DND-41 (cell line): ENCODE measurements at places on chromosomes 1 and 21.

DNA sequence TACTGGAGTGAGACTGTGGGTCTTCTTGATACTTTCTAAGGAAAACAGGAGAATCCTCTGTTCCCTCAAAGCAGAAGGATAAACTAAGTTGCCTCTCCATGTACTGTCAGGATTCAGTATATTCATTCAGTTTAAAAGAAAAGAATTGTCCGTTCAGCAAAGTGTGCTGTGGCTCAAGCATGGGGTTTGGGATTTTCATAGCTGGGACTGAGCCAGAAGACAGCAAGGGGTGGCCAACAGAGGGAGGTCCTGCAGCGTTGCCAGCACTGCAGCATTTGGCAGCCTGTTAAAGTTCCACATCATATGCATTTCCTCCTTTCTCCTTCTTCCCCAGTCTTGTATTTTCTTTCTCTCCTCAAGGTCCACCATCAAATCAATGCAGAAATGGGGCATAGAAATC lies 75.1 kb downstream of the DTL start:
- H3K4me1 ChIP-seq = peaks cover 16% of the 10 kb centered on the region
- peaks cover 84% of the 10 kb centered on the region for H3K36me3 ChIP-seq
- DNase-seq = no peak
- H3K27ac ChIP-seq = no peak overlapping the region
- no peak overlapping the region for H3K4me3 ChIP-seq

GRCh38 chr1:156887317-156887716 lies 6.2 kb upstream of the PEAR1 start:
- H3K27me3 ChIP-seq = peaks cover 21% of the 10 kb centered on the region
- H3K4me1 ChIP-seq = peaks cover 3% of the 10 kb centered on the region; the same call in 1 of the 2 replicates

GRCh38 chr1:31373897-31374486 lies 1.1 kb upstream of the FABP3 start:
- DNase-seq = no peak
- peaks cover 18% of the 10 kb centered on the region for H3K4me1 ChIP-seq
- H3K27me3 ChIP-seq = no peaks in the 10 kb centered on the region
- H3K4me3 ChIP-seq = peak overlapping the region; percentile 55

DNA sequence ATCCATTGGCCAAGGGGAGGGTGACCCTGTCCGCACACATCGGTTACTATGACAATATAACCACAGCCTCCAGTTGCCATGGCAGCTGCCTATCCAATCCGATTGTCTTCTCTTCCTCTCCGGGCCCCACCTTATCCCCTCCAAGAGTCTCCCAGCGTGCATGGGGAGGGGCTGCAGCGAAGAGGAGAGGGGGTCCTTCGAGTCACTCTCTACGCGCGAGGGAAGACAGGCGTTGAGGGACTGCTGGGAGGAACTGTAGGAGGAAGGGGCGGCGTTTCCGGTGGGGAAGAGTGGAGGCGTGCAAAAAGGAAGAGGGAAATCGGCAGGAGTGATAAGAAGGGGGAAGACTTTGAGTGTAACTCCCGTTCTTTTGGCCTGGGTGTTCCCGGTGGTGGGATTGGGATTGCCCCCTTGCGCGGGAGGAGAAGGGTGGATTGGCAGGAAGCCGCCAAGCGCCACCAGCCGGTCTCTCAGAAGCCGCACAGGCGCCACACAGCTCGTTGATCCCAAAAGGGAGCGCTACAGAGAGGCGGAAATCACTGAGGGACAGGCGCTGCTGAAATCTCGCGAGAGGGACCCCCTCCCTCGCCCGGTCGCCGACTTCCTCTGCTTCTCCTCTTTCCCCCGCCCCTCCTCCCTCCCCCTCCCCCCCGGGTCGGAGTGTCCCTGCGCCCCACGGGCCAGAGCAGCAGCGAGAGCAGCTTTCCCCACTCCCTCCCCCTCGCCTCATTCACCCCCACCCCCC lies 384 bp upstream of the SMG7 start:
- peak overlapping the region; percentile 62 for H3K4me3 ChIP-seq
- H3K36me3 ChIP-seq = peaks cover 10% of the 10 kb centered on the region
- H3K4me1 ChIP-seq = peaks cover 57% of the 10 kb centered on the region
- H3K27ac ChIP-seq = peak overlapping the region; percentile 99
- DNase-seq = peak; percentile 98
- H3K27me3 ChIP-seq = no peaks in the 10 kb centered on the region

- peak; percentile 80 for DNase-seq
- H3K27ac ChIP-seq = peak overlapping the region; percentile 71
Observed at GRCh38 chr1:92882819-92883218, 51.0 kb downstream of the RPL5 start.

- no peak overlapping the region for H3K4me3 ChIP-seq
- DNase-seq = no peak
- H3K36me3 ChIP-seq = no peaks in the 10 kb centered on the region
- no peak overlapping the region for H3K27ac ChIP-seq
- H3K4me1 ChIP-seq = peaks cover 29% of the 10 kb centered on the region
Observed at GRCh38 chr1:108557296-108557695, 2.6 kb upstream of the EEIG2 start.

GRCh38 chr1:90973897-90974798 lies 47.7 kb downstream of the ZNF644 start:
- no peak overlapping the region for H3K27ac ChIP-seq
- H3K36me3 ChIP-seq = peaks cover 51% of the 10 kb centered on the region
- H3K4me1 ChIP-seq = no peaks in the 10 kb centered on the region

DNA sequence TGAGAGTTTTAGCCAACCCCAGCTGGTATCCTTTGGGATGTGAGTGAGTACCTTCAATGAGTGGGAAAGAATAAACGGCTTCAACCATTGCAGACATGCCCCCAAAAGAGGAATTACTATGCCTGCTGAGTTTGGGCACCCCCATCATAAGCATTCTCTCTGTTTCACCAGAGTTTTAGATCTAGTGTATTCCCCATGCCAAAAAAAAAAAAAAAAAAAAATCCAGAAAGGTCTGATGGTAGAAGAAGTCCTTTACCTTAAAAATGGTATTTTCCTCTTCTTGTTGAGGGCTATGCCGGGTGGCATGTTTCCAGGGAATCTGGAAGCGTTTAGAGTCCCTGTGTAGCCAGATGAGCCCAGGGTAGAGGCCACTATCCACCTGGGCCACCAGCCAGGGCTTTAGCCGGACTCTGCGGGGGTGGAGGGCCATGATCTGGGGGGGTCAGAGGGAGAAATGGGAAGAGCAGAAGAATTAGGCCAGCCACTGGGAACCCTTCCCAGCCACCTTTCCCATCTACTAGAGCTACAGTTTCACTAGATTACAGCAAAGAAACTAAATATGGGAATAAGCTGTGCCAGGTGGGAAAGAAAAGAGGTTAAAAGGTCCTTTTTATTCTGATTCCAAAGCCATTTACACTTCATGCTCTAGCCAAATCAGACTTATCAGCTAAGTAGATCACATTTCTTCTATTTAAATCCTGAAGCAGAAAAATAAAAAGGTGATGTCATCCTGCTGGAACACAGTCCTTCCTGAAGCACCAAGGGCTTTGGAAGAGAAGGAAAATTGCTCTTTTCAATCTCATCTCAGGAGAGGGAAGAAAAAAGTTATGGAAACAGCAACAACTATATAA lies 4.7 kb downstream of the IRF6 start:
- H3K4me3 ChIP-seq = no peak overlapping the region
- no peak overlapping the region for H3K27ac ChIP-seq
- H3K36me3 ChIP-seq = no peaks in the 10 kb centered on the region
- H3K27me3 ChIP-seq = peaks cover 4% of the 10 kb centered on the region
- H3K4me1 ChIP-seq = no peaks in the 10 kb centered on the region

DNA sequence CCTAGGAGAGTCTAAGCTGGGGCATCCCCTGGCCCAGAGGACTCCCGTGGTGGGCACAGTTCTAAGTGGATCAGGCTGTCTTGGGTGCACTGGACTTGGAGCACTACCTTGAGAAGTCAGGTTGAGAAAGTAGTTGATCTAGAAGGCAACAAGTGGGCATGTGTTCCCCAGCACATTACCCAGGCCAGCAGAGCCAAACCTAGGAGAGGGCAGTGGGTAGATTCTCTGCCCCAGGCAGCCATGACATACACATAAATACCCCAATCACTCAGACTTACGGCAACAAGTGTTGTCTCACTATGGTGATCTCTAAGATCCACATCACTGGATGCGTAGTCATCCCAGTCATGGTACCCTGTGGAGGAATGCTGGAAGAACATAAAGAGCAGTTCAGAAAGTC lies 1.6 kb upstream of the PMF1 start:
- H3K4me3 ChIP-seq = no peak overlapping the region
- no peak overlapping the region for H3K27ac ChIP-seq
- H3K27me3 ChIP-seq = no peaks in the 10 kb centered on the region
- DNase-seq = no peak

DNA sequence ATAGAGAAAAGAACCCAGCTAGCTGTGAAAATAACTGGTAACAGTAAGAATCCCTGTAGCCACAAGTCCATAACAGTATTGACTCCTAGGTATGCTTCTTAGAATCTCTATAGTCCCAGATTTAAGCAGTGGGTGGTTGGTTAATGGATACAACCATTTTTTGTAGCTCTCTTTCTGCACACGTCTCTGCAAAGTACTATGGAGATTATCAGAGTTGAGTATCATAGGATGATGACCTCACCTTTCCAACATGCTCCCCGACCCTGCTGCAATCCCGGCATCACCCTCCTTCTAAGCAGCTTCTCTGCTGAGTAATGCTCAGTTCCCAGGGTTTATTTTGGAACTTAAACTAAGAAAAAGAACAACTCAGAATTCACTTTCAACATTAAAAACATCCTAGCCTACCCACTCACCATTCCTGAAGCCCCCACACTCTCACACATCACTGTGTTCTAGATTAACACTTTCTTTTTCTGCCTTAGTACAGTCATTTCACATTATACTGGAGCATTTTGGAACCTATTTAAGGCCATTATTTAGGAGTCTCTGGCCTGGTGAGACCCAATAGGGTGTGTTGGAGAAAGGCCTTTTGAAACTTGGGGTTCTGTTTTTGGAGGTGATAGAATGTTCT lies 2.7 kb downstream of the MLLT11 start:
- H3K4me3 ChIP-seq = peak overlapping the region; percentile 45
- peak overlapping the region; percentile 47 for H3K27ac ChIP-seq
- H3K4me1 ChIP-seq = peaks cover 74% of the 10 kb centered on the region
- H3K36me3 ChIP-seq = peaks cover 37% of the 10 kb centered on the region
- no peaks in the 10 kb centered on the region for H3K27me3 ChIP-seq

- peak overlapping the region; percentile 50 for H3K27ac ChIP-seq
- H3K27me3 ChIP-seq = no peaks in the 10 kb centered on the region
- peaks cover 13% of the 10 kb centered on the region for H3K36me3 ChIP-seq
Observed at GRCh38 chr1:6612641-6613360, 730 bp upstream of the PHF13 start.

DNA sequence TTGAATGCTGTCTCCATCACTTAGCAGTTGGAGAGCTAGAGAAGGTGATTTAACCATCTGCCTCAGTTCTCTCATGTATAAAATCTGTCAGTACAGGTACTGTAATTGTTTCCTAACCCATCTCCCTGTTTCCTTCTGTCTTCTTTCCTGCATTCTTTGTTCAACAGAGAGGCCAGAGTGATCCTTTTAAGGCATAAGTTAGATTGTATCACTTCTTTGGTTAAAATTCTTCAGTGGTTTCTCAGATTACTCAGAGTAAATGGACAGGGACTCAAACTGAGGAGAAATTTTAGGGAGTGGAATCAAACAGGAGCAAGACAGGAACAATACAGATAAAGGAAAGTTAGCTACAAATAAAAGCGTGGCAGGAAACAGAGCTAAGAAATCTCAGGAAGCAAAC lies 45.2 kb upstream of the SSX2IP start:
- no peak overlapping the region for H3K4me3 ChIP-seq
- no peaks in the 10 kb centered on the region for H3K4me1 ChIP-seq
- peaks cover 8% of the 10 kb centered on the region for H3K27me3 ChIP-seq
- no peak overlapping the region for H3K27ac ChIP-seq

DNA sequence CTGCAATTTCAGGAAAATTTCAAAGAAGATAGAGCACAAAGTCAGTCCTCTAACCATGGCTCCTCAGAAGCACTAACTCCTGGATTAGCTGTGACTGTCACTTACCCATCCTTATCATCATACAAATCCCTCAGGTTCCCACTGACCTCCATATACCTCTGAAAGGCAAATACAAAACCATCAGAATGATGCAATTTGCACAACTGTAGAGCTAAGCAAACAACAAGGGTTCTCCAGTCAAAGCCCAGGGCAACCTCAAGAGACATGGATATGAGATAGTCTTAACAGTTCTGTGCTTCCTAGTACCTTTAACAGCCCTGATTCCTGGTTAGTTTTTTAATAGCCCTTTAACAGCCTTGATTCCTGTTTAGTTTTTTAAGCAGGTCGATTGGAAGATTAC lies 2.1 kb downstream of the SF3A3 start:
- DNase-seq = no peak
- H3K27ac ChIP-seq = no peak overlapping the region
- H3K4me3 ChIP-seq = no peak overlapping the region
- peaks cover 57% of the 10 kb centered on the region for H3K36me3 ChIP-seq
- peaks cover 22% of the 10 kb centered on the region for H3K4me1 ChIP-seq

DNA sequence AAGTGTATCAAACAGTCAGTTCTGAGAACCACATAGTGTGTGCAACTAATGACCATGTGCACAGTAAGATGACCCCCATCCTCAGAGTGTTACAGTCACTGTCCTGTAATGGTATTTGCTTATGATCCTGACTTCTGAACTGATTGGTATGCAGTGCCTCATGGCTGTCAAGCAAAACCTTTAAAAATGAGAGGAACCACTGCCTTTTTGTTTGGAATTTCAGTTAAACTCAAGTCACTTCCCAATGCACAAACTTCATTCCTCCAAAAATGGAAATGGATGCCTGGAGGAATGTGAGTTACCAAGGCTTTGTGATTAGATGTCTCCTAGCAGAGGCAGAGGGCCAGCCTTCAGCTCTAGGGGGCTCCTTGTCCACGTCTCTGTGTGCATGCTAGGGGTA lies 10.5 kb downstream of the C1orf198 start:
- no peak for DNase-seq
- no peak overlapping the region for H3K27ac ChIP-seq
- H3K4me1 ChIP-seq = no peaks in the 10 kb centered on the region
- no peak overlapping the region for H3K4me3 ChIP-seq
- no peaks in the 10 kb centered on the region for H3K27me3 ChIP-seq
- peaks cover 8% of the 10 kb centered on the region for H3K36me3 ChIP-seq

- no peaks in the 10 kb centered on the region for H3K36me3 ChIP-seq
- no peaks in the 10 kb centered on the region for H3K27me3 ChIP-seq
- no peak overlapping the region for H3K27ac ChIP-seq
- DNase-seq = no peak
- no peak overlapping the region for H3K4me3 ChIP-seq
Observed at GRCh38 chr1:186829686-186830587, 1.2 kb downstream of the PLA2G4A start.
